Naive thymus-derived CD4-positive, alpha-beta T cell (primary cell): ENCODE measurements at places on chromosomes 2 and 18.
A peak's percentile ranks its signal among the peaks of the same experiment; 100 is the strongest.

GRCh38 chr2:127650041-127650784 is 4.3 kb downstream of the GPR17 start:
- no peak for DNase-seq

- DNase-seq: no peak
Observed at GRCh38 chr2:68905116-68905515, 33.9 kb upstream of the BMP10 start.

DNA sequence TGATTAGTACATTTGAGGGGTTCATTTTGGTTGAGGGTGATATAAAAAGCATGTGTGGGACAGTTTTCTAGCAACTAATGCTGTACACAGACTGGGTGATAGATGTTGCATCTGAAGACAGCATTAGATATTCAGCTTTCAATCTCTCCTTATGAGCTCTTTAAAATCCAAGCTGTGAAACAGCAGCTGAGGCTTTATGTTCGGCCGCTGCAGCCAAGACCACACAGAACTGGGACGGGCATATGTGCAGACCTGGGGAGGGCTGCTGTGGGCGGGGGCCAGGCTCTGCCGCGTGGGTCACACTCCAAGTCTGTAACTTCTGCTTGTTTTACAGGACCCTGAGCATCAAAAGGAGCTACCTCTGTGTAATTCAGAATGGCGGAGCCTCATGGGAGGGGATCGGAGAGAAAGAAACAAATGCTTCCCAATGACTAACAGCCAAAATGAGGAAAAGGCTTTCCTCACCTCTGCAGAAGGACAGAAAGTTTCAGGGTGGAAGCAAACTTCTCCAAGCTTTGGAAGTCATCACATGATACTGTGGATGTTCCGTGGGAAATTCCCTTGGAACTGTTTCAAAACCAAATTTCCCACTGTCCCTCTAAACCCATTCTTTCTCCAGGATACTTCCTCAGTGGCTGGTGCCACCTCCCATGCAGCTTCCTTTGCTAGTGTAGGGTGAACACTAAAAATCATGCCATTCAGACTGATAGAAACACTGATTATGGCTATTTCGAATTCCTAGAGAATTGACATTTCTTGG is 711.9 kb upstream of the ID2 start:
- no peak for DNase-seq

DNA sequence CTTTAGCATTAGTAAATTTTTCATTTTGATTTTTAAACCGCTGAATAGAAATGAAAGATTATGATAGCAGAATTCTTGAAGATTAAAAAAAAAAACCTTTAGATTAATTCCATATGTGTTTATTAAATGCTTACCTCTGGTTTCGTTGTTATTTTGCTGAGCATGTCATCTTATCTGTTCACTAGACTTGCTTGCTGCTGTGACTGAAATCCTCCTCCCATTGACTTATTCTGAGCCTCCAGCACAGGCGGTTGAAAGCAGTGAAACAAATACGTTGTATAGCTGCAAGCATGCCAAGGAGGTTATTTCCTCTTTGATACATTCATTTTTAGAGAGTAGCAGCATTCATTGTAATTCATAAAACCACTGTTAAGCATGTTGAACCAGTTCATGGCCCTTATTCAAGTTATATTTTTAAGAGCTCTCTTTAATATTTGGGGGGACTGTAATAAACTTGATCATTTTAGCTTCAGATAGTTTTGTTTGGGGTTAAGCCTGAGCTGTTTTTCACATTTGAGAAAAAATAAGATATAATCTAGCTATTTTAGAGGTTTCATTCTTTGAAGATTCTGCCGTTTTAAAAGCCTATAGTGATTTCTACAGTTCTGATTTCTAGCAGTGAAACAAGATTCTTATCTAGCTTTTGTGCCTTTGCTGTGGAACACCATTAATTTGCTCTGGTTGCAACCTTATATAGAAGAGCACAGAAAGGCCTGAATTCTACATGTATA is at the start of gene HTR2B:
HTR2B (minus strand) TSS at position 205 of the 731 bp plus-strand sequence. CDS start 1,278 bp downstream, outside the sequence.
- DNase-seq: no peak

- DNase-seq: no peak
Observed at GRCh38 chr2:144630459-144631215, 110.7 kb upstream of the ZEB2 start.

DNA sequence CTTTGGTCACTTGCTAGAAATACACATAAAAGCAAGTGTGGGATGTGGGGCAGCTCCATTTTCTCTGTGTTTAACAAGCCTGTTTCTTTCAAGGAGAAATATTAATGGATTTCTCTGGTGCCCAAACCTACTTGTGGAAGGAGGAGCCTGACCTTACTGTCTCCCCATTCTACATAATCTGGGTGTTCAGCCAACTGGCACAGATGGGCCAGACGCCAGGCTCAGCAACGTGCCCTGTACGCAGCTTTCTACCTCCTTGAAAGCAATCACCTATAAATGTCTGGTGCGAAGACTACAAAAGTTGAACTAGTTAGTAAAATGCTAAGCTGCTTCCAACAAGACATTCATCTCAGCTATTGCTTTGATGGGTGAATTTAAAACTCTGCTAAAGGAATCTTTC is 33.2 kb upstream of the MYO3B start:
- no peak for DNase-seq

GRCh38 chr2:215775106-215775505 is 238.2 kb downstream of the MREG start:
- DNase-seq: no peak

- DNase-seq: no peak
Observed at GRCh38 chr2:171482308-171482707, 40.0 kb upstream of the CYBRD1 start.

- DNase-seq: no peak
Observed at GRCh38 chr2:128237081-128237534, 81.6 kb downstream of the HS6ST1 start.

DNA sequence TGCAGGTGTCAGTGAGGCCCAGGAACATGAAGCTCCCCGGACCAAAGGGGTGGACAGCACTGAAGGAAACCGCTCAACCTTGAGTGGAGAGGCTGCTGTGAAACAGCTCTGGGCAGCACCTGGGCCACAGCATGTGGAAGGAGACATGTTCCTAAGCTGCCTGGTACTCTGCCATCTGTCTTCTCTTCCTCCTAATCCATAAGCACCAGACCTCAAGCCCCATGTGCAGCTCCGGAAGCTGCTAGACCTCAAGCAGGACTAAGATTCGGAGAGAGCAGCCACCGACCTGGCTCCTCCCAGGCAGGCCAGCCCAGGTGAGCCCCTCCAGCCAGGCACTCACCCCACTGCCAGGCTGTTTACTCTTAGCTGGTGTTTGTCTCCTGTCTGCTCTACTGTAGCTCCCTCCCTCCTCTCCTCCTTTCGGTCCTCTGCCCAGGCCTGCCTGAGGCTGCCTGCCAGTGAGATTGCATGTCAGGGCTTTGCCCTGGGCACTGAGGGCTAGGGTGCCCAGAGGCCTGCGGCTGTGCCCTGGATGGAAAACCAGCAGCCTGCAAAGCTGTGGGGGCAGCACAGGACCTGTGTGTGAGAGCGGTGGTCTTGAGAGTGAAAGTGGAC is 53.7 kb downstream of the BCL11A start:
- DNase-seq: no peak

DNA sequence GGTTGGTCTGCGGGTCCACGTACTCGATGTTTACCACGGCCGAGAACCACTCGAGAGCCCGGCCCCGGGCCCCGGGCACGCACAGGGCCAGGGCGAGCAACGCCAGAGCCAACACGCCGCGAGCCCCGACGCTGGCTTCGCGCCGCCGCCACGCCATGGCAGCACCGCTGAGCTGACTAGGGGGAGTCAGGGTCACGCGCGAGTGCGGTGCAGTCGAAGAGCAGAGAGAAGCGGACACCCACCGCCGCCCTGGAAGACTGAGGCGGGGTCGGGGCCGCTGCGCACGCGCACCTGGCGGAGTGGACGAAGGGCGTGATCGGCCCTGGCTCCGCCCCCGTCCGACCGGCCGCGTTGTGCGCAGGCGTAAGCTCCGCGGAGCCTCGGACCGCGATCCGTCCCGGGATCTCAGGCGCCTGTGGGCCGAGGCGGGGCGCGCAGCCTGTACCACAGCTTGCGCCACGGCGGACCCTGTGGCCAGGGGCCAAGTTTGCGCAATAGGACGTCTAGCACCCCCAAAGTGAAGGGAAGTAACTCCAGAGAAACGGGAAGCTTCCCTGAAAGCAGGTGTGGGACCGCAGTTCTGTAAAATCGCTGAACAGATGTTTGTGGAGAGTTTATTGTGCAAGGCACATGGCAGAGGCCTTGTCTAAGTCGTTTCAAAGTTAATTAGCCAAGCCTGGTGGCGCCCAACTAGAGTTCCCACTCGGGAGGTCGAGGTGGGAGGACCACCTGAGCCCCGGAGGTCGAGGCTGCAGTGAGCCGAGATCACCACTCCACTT is at the start of gene RNF149:
RNF149 (minus strand) TSS at position 270 of the 779 bp plus-strand sequence; CDS start at position 157, 113 bp downstream.
- peak; percentile 88 for DNase-seq

GRCh38 chr2:120231564-120231973 is 8.4 kb upstream of the TMEM185B start:
- DNase-seq: no peak

DNA sequence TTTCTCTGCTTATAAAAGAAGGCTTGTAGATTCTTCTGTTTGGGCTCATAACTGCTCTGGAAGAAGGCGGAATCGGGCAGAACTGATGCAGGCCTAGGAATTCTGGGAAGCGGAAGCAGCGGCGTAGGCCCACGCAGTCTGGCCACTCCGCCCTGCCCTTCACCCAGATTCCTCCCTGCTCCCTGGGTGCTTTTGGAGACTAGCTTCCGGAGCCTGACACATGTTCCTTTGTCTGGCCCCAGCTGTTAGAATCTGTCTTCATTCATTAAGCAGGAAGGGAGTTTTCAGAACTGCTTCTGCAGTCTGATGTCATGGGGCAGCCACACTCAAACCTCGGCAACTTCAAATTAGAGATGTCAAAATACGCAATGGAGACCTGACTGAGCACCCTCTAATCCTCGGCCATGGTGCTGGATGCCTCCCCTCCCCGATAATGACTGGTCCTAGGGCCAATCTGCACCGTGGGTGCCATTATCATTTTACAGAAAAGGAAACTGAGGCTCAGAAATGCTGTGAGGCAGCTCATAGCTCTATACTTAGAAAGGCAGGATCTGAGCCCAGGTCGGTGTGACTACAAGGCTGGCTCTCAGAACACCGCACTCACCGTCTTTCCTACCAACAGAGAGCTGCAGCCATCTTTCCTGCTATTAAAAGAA is 275.7 kb downstream of the MYCN start:
- DNase-seq: no peak

DNA sequence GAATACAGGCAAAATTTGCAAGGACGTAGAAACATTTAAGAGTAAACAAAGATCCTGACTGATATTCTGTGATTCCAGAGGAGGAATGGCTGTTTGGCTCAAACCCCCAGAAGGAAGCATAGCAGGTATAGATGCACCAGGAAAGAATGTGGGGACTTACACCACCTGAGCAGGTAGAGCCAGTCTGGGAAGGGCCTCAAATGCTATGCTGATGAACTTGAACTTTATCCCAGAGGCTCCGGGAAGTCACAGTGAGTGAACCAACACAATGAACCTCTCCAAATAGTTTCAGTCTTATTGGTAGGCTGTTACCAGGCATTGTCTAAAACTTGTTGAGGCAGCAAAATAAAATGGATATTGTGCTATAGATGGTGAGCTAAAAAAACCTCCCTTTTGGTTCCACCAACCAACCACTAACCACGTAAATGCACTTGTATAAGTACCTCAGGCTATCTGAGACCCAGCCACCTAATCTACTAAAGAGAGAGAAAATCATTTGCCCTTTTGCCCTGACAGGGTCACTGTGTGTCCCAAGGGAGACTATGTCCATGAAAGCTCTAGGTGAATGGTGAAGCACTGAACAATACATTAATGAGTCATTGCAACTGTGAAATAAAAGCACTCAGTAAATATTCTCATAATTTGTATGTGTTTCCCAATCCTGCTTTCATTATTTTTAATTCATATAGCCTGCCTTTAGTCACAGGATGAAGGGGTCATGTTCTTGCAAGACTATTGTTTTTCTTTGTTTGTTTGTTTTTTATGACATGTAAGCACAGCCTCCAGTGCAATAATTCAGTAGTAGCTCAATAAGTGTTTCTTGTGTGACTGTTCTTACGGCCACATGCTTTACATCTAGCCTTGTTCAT is 911.6 kb downstream of the EPHA4 start:
- no peak for DNase-seq

- no peak for DNase-seq
Observed at GRCh38 chr2:27351802-27352598, 4.6 kb downstream of the GTF3C2 start.

- no peak for DNase-seq
Observed at GRCh38 chr2:145598434-145598833, 1078.5 kb upstream of the ZEB2 start.

GRCh38 chr2:6845312-6845711 is 20.4 kb downstream of the CMPK2 start:
- DNase-seq: peak; percentile 23

DNA sequence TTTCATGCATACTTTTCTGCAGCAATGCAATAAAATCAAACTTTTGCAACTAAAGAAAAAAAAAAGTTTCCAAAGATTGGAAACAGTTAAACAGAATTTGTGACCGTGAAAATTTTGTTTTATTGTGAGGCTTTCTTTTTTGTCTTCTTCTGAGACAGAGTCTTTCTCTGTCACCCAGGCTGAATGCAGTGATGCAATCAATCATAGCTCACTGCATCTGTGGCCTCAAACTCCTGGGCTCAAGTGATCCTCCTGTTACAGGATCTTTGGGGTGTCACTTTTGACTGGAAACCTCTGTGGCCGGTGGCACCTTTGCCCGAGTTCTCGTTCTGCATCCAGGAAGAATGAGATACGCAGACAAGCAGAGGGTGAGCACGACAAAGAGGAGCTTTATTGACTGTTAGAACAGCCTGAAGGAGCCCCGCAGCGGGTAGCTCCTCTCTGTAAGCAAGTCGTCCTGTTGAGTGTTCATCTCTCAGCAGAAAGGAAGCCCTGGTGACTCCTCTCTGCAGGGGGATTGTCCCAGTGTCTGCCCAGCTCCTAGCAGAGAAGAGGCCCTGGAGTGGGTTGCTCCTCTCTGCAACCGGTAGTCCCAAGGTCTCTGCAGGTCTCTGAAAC is 16.9 kb upstream of the ILKAP start:
- DNase-seq: no peak

DNA sequence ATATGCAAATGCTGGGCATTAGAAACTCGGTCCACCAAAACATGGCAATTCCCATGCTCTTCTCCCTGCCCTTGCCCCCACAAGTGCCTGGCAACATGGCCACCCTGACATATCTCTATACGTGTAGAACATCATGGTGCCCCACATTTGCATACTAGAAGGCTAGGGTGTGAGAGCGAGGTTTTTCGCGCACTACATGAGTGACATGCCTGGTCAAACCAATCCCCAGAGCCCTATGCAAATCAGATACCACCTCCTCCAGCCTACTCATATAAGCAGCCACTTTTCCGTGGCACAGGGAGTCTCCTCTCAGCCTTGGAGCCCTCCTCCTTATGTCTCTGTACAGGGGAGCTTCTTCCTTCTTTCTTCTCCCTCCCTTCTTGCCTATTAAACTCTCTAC is 296.1 kb upstream of the GULP1 start:
- no peak for DNase-seq

- peak; percentile 40 for DNase-seq
Observed at GRCh38 chr18:47100212-47100831, 50.0 kb downstream of the HDHD2 start.
